ENCODE measurements at places on chromosomes 2 and 18. TPM values are rescaled to one million over a fixed set of nuclear protein-coding genes. Genes with fewer than 3 reads are reported as not detected.

- H3K4me1 ChIP-seq, result peaks cover 8% of the 10 kb centered on the region
- no peak overlapping the region for H3K4me3 ChIP-seq
- no peak overlapping the region for H3K27ac ChIP-seq
- no peaks in the 10 kb centered on the region for H3K27me3 ChIP-seq
Observed at GRCh38 chr18:77144451-77145118, 12.0 kb upstream of the MBP start.

- no peak for DNase-seq
- peaks cover 35% of the 10 kb centered on the region for H3K36me3 ChIP-seq
- H3K27ac ChIP-seq, result no peak overlapping the region
- no peak overlapping the region for H3K4me3 ChIP-seq
- no peaks in the 10 kb centered on the region for H3K4me1 ChIP-seq
Observed at GRCh38 chr2:61247204-61247812, 85.3 kb downstream of the C2orf74 start.

Gene GPR35
- total RNA-seq, result 0.13 TPM

Gene ADGRF3
- 0.18 TPM for total RNA-seq

Gene SULT1C4
- 1.7 TPM for total RNA-seq

All from SJSA1 (cell line).